Activated naive CD4-positive, alpha-beta T cell treated with anti-CD3 and anti-CD28 coated beads for 36 hours (primary cell): ENCODE measurements at places on chromosomes 1 and 21. TPM values are rescaled to one million over a fixed set of nuclear protein-coding genes. Genes with fewer than 3 reads are reported as not detected.

HPCAL4 gene
- 0.43 TPM for total RNA-seq

STYXL2 gene
- not detected for total RNA-seq

RHBG gene
- total RNA-seq, result not detected

ITLN2 gene
- total RNA-seq, result not detected

SLC2A5 gene
- total RNA-seq, result not detected

MNDA gene
- not detected for total RNA-seq

OR2T33 gene
- not detected for total RNA-seq

DNA sequence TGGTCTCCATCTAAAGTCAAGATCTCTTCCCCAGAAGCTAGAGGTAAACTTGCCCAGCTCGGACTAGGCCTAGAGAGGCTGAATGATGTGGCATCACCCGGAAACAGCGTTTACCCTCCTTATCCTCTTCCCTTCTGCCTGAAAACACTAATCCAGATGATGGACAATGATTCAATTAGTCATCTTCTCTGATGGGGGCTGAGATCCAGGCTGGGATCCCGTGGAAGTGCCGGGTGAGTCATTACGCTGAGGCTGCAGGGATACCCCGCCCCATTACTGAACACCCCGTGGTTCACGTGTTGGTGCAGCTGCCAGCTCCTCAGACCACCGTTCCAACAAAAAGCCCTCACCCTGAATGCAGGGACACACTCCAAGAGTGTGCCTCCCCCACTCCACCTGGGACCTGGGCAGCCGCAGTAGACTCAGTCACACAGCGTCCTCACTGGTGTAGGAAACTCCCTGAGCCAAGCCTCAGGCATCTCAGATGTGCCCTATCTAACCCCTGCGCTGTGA, 2.0 kb downstream of the S100A6 start:
- H3K4me1 ChIP-seq, result peaks cover 56% of the 10 kb centered on the region
- H3K4me3 ChIP-seq, result peak overlapping the region; percentile 51
- H3K36me3 ChIP-seq, result peaks cover 7% of the 10 kb centered on the region
- peak overlapping the region; percentile 96 for H3K27ac ChIP-seq
- DNase-seq, result no peak

- no peaks in the 10 kb centered on the region for H3K27me3 ChIP-seq
- H3K36me3 ChIP-seq, result peaks cover 41% of the 10 kb centered on the region
- H3K4me3 ChIP-seq, result peak overlapping the region; percentile 56
- no peak for DNase-seq
- H3K4me1 ChIP-seq, result peaks cover 40% of the 10 kb centered on the region
These were observed 1.7 kb downstream of the KHDC4 start for GRCh38 chr1:155932487-155932886.

DNA sequence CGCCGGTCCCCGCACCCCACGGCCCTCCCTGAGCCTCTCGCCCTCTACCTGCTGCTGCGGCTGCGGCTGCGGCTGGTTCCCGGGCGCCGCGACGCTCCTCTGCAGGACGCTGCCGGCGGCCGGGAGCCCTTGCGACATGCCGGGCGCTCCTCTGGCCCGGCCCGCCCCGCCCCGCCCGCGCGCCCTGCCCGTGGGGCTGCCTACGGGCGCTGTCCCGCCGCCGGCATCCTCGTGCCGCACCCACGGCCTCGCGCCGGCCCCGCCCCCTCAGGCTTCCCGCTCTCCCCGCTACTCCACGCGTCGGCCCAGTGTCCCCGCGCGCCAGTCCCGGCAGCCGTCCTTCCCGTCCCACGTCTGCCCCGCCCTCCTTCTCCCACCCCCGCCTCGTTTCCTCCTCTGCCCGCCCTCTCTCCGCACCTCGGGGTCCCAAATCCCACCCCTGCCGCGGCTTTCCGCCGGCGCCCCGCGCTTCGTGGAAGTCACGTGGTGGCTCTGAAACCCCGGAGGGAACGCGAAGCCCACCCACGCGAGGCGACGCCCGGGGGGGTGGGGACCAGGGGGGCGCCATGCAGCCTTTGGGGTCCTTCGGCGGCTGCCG, at the start of gene BATF3:
Gene BATF3, minus strand, starts transcription at position 216 of the 598 bp plus-strand sequence. Its CDS starts 78 bp downstream, at position 138.
- peaks cover 38% of the 10 kb centered on the region for H3K4me1 ChIP-seq
- H3K27me3 ChIP-seq, result peaks cover 11% of the 10 kb centered on the region
- DNase-seq, result peak; percentile 53
- H3K4me3 ChIP-seq, result peak within 1 kb of the TSS; percentile 87

DNA sequence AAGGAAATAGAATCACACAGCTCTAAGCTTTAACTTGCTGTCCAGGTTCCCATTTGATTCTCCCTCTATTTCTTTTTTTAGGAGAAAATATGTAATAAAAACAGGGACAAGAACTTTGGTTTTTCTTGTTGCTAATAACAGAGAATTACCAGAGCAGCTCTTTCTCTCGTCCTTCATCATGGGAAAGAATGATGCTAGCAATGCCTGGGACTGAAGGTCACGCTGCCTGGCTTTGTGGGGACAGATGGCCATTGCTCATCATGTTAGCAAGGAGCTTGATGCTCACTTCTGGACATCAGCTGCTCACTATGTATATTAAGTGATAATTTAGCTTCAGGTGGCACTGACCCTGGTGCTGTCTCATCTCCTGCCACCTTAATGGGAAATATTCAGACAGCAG, 77.3 kb upstream of the AKT3 start:
- H3K27ac ChIP-seq, result no peak overlapping the region
- no peaks in the 10 kb centered on the region for H3K36me3 ChIP-seq
- no peaks in the 10 kb centered on the region for H3K4me1 ChIP-seq
- no peak overlapping the region for H3K4me3 ChIP-seq
- peaks cover 11% of the 10 kb centered on the region for H3K27me3 ChIP-seq
- DNase-seq, result no peak

DNA sequence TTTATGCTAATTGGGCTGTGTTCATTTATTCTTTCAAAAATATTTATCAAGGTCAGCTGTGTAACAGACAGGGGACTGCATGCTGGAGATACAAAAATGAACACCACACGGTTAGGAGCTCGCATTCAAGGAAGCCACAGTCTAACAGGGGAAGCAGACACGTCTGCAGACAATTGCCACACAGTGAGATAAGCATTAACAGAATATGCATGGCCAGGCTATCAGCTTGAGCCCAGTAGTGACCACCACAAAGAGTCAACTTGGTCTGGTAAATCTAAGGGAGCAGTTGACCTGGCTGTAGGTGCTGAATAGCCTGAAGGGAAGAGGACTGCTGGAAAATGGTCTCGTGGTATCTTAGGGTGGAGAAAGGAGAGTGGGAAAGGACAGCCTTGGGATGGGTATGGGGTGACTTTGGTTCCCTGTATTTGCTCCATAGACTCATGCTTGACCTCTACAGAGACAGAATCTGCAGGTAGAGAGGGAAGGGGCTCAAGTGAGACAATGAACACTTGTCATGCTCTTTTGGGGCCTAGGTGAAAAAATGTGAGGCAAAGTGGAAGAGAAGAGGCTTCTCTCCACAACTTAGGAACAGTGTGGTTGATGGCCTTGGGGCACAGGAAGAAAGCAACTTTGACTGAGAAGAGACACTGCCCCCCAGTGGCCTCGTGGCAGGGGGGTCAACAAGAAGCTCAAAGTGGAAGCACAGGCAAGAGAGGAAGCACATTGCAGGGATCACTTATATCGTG, 7.6 kb upstream of the NPL start:
- peak; percentile 89 for DNase-seq
- peaks cover 18% of the 10 kb centered on the region for H3K4me1 ChIP-seq
- no peaks in the 10 kb centered on the region for H3K36me3 ChIP-seq
- H3K27me3 ChIP-seq, result no peaks in the 10 kb centered on the region

DNA sequence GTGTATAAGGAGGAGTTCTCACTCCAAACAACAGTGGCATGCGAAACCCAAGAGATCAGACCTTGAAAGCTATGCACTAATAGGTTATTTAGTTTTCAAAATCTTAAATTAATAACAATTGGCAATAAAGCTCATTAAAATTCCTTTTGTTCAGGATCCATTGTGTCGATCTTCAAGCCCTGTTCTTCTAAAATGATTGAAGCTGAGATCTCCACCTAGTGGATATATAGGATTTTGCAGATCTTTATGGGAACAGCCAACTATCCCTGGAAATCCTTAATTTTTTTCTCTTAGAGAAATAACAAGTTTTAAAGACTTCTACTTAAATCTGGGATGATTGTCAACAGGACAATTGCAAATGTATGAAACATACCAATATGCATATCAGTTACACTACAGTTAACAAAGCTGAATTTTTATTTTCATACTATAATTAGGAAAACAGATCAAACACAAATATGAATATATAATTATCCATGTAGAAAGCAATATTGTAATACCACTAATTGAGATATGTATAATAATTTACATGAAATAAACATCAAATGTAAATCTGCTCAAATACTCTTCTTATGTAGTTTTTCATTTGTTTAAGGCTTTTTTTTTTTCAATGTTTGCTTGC, 43.3 kb downstream of the LRRC53 start:
- no peak for DNase-seq
- H3K4me3 ChIP-seq, result no peak overlapping the region
- H3K36me3 ChIP-seq, result no peaks in the 10 kb centered on the region
- no peak overlapping the region for H3K27ac ChIP-seq
- peaks cover 4% of the 10 kb centered on the region for H3K27me3 ChIP-seq
- H3K4me1 ChIP-seq, result no peaks in the 10 kb centered on the region

GRCh38 chr1:112325504-112325903, 70.5 kb upstream of the CTTNBP2NL start:
- no peaks in the 10 kb centered on the region for H3K36me3 ChIP-seq
- no peaks in the 10 kb centered on the region for H3K4me1 ChIP-seq
- no peak overlapping the region for H3K27ac ChIP-seq
- DNase-seq, result no peak
- H3K4me3 ChIP-seq, result no peak overlapping the region

DNA sequence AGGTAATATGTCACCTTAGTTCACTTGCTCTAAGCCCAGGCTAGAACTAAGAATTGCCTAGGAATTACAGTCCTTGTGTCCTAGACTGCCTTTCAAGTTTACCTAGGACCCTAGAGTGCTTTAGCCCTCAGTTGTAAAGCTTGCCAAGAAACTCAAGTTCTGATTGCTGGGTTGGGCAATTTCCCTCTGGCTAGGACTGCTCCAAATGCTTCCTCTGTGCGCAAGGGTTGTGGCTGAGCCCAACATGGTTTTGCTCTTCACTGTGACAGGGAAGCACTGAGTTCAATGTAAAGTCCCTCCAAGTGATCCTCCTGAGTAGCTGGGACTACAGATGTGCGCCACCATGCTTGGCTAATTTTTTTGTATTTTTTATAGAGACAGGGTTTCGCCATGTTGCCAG, 102.3 kb upstream of the NEK7 start:
- no peaks in the 10 kb centered on the region for H3K27me3 ChIP-seq
- H3K36me3 ChIP-seq, result no peaks in the 10 kb centered on the region
- H3K4me3 ChIP-seq, result no peak overlapping the region
- no peaks in the 10 kb centered on the region for H3K4me1 ChIP-seq

DNA sequence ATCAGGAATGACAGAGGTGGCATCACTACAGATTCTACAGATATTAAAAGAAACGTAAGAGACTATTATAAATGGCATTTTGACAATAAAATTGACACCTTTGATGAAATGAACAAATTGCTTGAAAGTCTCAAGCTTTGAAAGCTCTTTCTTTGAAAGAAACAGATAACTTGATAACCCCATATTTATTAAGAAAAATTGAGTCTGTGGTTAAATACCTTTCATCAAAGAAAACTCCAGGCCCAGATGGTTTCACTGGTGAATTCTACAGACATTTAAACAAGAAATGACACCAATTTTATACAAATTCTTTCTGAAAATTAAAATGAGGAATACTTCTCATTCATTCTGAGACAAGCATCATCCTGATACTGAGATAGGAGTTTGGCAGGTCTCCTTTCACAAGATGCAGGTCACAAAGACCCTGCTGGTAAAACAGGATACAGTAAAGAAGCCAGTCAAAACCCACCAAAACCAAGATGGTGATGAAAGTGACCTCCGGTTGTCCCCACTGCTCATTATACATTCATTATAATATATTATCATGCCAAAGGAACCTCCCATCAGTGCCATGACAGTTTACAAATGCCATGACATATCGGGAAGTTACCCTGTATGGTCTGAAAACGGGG, 210.9 kb downstream of the AKT3 start:
- no peak overlapping the region for H3K27ac ChIP-seq
- peaks cover 26% of the 10 kb centered on the region for H3K36me3 ChIP-seq
- H3K4me1 ChIP-seq, result peaks cover 5% of the 10 kb centered on the region
- H3K4me3 ChIP-seq, result no peak overlapping the region

DNA sequence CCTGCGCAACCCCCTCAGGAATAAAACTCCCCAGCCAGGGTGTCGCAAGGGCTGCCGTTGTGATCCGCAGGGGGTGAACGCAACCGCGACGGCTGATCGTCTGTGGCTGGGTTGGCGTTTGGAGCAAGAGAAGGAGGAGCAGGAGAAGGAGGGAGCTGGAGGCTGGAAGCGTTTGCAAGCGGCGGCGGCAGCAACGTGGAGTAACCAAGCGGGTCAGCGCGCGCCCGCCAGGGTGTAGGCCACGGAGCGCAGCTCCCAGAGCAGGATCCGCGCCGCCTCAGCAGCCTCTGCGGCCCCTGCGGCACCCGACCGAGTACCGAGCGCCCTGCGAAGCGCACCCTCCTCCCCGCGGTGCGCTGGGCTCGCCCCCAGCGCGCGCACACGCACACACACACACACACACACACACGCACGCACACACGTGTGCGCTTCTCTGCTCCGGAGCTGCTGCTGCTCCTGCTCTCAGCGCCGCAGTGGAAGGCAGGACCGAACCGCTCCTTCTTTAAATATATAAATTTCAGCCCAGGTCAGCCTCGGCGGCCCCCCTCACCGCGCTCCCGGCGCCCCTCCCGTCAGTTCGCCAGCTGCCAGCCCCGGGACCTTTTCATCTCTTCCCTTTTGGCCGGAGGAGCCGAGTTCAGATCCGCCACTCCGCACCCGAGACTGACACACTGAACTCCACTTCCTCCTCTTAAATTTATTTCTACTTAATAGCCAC, 696 bp downstream of the TGFB2 start:
- DNase-seq, result peak; percentile 17
- peaks cover 10% of the 10 kb centered on the region for H3K36me3 ChIP-seq
- no peak overlapping the region for H3K27ac ChIP-seq
- no peak overlapping the region for H3K4me3 ChIP-seq

DNA sequence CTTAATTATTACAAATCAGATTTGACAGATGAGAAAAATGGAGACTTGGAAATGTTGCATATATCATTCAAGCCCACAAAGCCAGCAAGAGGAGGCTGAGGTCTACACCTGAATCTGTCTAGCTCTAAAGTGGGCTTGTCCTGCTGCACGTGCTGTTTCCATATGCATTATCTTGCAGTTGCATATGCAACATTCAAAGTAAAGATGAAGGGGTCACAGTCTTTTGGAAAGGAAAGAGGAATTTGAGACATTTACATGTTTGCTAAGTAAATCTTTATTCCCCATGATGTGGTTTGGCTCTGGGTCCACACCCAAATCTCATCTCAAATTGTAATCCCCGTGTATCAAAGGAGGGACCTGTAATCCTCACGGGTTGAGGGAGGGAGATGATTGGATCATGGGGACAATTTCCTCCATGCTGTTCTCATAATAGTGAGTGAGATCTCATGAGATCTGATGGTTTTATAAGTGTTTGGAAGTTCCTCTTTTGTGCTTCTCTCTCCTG, 98.3 kb downstream of the BACH1 start:
- no peak for DNase-seq
- H3K4me1 ChIP-seq, result no peaks in the 10 kb centered on the region
- no peaks in the 10 kb centered on the region for H3K27me3 ChIP-seq
- peaks cover 28% of the 10 kb centered on the region for H3K36me3 ChIP-seq
- no peak overlapping the region for H3K27ac ChIP-seq
